ENCODE measurements at places on chromosomes 11 and 22. TPM values are rescaled to one million over a fixed set of nuclear protein-coding genes. Genes with fewer than 3 reads are reported as not detected.

The INS gene
- total RNA-seq = not detected

The SCGB1A1 gene
- not detected for total RNA-seq

The CTSW gene
- not detected for total RNA-seq

The C11orf87 gene
- total RNA-seq = not detected

The RAG2 gene
- not detected for total RNA-seq

The PKDREJ gene
- 0.05 TPM for total RNA-seq

The DGAT2 gene
- 75.8 TPM for total RNA-seq

The MFNG gene
- 3.6 TPM for total RNA-seq

The KCNE3 gene
- 48.1 TPM for total RNA-seq

The IFITM1 gene
- 3.2 TPM for total RNA-seq

The ANO5 gene
- not detected for total RNA-seq
